ENCODE measurements at places on chromosomes 1 and 21.
A peak's percentile ranks its signal among the peaks of the same experiment; 100 is the strongest.

GRCh38 chr1:51535006-51535592 lies 16.0 kb upstream of the EPS15 start:
- peak; percentile 20 for DNase-seq

DNA sequence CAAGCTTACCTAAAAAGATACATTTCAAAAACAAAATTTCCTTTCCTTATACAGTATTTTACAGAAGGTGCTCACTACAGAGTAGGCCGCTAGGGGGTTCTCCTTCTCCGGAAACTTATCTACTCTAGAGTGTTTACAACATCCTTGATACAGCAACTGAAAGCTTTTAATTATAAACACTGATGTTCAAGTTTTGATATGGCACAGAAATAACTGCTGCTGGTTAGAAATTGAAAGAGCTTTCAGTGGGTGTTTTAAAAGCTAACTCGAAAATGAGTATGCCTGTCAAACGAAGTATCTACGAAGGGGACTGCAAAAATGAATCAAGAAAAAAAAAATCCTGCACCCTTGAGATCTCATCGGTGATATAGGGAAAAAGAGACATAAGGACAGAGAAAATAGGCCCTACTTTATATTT lies 1.0 kb downstream of the YOD1 start:
- peak; percentile 26 for DNase-seq

- DNase-seq, result no peak
Observed at GRCh38 chr1:68000191-68000590, 50.2 kb downstream of the DIRAS3 start.

- DNase-seq, result no peak
Observed at GRCh38 chr1:221227460-221227859, 348.2 kb downstream of the HLX start.

GRCh38 chr21:29316029-29316742 lies 17.5 kb downstream of the BACH1 start:
- DNase-seq, result no peak

DNA sequence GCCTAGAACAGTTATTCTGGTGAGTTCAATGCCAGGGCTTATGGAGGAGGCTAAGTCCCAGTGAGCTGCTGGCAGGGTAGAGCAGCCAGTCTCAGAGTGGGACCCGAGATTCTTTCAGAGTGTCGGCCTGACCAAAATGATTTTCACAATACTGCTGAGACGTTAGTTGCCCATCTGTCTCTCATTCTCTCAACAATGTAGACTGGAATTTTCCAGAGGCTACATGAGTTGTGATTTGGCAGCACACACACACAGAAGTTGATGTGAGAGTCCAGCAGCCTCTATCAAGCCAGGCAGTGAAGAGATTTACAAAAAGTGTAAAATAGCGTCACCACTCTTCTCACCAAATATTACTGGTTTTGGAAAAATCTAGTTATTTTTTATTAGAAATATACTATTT lies 21.7 kb downstream of the CACNA1S start:
- no peak for DNase-seq

- no peak for DNase-seq
Observed at GRCh38 chr1:27545876-27546275, 55.9 kb upstream of the WASF2 start.

All from stimulated activated CD4-positive, alpha-beta T cell treated with anti-CD3 and anti-CD28 coated beads, Interleukin-4, amount 100 ng/mL, for 4 hours (primary cell).